Activated T-helper 1 cell treated with anti-CD3 and anti-CD28 coated beads, Interleukin-12 subunit alpha, Interleukin-12 subunit beta, Interleukin-2, Interleukin-4 antibody, amounts not matched to agents 30 ng/mL and 10 ng/mL and 1 ng/mL, durations not matched to agents 14 hours and 24 hours and 36 hours (primary cell): ENCODE measurements at places on chromosomes 6 and 20. TPM values are rescaled to one million over a fixed set of nuclear protein-coding genes. Genes with fewer than 3 reads are reported as not detected.
A peak's percentile ranks its signal among the peaks of the same experiment; 100 is the strongest.

DNA sequence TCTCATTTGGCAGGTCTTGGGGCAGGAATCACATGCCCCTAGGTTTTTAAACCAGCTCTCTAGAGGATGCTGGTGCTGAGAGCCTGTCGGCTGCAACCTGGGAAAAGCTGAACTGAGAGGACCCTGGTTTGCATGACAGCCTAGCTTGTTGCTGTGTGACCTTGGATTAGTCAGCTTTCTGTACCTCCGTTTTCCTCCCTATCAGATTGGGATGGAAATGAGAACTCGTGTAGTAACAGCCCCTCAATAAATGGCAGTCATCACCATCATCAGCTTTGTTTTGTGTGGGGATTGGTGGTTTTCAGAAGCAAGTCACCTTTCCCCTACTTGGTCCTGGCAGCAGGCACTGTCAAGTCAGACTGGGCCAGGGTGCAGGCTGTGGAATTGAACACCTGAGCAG is 75.2 kb upstream of the MYL9 start:
- H3K27me3 ChIP-seq: peaks cover 2% of the 10 kb centered on the region
- H3K36me3 ChIP-seq: peaks cover 3% of the 10 kb centered on the region
- H3K27ac ChIP-seq: peak overlapping the region; percentile 84
- H3K4me1 ChIP-seq: peaks cover 81% of the 10 kb centered on the region

DNA sequence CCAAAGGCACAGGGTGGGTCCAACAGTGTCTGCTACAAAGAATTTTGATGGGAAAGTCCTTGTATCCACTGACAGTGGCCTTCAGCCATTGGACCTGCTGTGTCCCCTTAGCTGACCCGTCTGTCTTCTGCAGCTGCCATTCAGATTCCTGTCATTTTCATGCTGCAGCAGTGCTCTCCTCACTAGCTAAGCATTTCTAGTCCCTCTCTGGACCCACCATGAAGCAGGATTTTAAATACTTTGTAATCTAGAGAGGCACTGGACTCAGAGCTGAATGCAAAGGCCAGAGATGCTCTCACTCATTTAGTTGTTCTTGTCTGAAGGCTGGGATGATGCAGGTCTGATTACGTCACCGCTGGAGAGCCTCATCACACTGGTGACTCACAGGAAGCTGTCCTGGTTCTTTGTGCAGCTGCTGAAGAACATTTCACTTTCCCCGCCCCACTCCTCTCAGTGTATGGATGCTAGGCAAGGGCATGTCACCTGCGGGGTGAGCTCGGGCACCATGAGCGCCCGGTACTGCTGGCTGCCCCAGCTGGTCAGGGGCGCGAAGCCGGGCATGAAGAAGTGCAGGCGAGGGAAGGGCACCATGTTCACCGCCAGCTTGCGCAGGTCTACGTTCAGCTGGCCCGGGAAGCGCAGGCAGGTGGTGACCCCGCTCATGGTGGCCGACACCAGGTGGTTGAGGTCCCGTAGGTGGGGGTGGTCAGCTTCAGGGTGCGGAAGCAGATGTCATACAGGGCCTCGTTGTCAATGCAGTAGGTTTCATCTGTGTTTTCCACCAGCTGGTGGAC is 19.4 kb upstream of the TUBB2A start:
- H3K27me3 ChIP-seq: peaks cover 9% of the 10 kb centered on the region
- H3K36me3 ChIP-seq: no peaks in the 10 kb centered on the region

DNA sequence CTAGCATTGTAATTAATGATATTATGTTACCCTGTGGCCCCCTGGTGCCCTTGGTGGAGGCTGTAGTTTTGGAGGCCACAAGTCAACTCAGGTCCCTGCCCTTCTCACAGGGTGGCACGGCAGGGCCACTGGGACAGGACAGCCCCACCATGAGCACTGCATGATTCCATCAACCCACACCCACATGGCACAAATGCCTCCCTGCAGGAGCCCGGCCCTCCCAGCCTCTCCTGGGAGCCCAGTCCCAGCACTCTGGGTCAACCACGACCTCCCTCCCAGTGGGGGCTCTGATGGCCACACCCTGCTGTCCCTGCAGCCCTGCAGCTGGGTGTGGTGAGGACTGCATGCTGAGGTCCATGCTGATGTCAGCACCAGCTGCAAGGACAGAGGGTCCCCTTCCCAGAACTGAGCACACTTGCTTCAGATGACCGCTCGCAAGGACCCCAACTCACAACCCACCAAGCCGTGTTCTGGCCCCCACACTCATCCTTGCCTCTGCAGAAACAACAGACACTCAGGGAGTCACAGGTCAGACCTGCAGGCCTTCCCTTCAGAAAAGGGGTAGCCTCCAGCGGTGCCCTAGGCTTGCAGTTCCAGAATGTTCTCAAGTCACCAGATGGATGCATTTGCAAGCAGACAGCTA is 15.7 kb upstream of the CST7 start:
- peaks cover 46% of the 10 kb centered on the region for H3K4me1 ChIP-seq
- H3K27ac ChIP-seq: peak overlapping the region; percentile 94
- H3K27me3 ChIP-seq: peaks cover 2% of the 10 kb centered on the region
- no peak for DNase-seq
- H3K36me3 ChIP-seq: peaks cover 12% of the 10 kb centered on the region
- H3K4me3 ChIP-seq: no peak overlapping the region

GRCh38 chr6:34657307-34657978 is 39.1 kb downstream of the ILRUN start:
- H3K4me1 ChIP-seq: peaks cover 41% of the 10 kb centered on the region
- H3K27me3 ChIP-seq: no peaks in the 10 kb centered on the region
- peak overlapping the region; percentile 79 for H3K4me3 ChIP-seq
- peaks cover 10% of the 10 kb centered on the region for H3K36me3 ChIP-seq
- H3K27ac ChIP-seq: peak overlapping the region; percentile 97
- no peak for DNase-seq

GRCh38 chr6:5305968-5306626 is 44.8 kb downstream of the FARS2 start:
- no peak overlapping the region for H3K27ac ChIP-seq
- no peak for DNase-seq
- H3K4me3 ChIP-seq: no peak overlapping the region
- H3K36me3 ChIP-seq: no peaks in the 10 kb centered on the region
- no peaks in the 10 kb centered on the region for H3K27me3 ChIP-seq

DNA sequence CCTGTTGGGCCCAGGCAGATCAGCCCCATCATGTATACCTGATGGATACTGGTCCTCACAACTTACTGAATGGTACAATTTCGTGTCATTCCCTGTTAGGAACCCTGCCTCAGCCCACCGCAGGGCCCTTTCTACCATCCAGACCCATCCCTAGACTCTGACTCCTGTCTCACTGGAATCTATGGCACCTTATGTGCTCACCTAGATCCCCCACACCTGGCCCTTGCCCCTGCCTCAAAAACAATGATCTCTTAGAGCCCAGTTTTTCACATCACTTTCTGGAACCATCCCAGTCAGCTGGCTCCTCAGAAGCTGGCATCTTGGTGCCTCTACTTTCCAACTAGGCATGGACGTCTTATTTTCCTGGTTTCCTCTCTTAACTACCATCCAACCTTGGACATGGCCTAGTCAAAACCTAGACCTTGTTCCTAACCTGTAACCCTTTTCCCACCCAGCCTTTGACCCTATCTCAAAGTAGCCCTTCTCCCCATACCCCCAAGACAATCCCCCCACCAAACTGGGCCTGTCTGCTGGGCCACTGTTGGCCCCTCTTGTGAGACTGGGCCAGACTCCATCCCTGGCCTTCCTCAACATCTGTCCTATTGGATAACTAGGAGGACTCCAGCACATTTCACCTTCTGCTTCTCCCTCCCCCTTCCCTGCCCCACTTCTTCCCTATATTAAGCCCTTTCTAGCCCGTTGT is 981 bp downstream of the HM13 start:
- H3K4me1 ChIP-seq: peaks cover 9% of the 10 kb centered on the region
- H3K27ac ChIP-seq: no peak overlapping the region
- peaks cover 5% of the 10 kb centered on the region for H3K36me3 ChIP-seq
- peaks cover 2% of the 10 kb centered on the region for H3K27me3 ChIP-seq
- DNase-seq: no peak
- H3K4me3 ChIP-seq: no peak overlapping the region

DNA sequence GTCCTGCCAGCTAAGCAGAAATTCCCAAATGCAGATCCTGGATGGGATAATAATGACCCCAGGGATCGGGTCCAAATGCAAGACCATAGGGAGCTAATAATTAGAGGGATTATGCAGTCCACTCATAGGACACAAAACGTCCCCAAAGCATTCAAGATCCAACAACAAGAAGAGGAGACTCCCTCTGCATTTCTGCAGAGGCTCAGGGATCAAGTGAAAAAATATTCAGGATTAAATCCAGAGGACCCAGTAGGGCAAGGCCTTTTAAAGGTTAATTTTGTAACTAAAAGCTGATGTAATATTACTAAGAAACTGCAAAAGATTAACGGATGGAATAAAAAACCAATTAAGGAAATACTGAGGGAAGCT is 22.2 kb downstream of the HLA-A start:
- H3K27ac ChIP-seq: peak overlapping the region; percentile 97
- H3K36me3 ChIP-seq: peaks cover 6% of the 10 kb centered on the region
- DNase-seq: no peak
- H3K27me3 ChIP-seq: peaks cover 1% of the 10 kb centered on the region
- peak overlapping the region; percentile 92 for H3K4me3 ChIP-seq

DNA sequence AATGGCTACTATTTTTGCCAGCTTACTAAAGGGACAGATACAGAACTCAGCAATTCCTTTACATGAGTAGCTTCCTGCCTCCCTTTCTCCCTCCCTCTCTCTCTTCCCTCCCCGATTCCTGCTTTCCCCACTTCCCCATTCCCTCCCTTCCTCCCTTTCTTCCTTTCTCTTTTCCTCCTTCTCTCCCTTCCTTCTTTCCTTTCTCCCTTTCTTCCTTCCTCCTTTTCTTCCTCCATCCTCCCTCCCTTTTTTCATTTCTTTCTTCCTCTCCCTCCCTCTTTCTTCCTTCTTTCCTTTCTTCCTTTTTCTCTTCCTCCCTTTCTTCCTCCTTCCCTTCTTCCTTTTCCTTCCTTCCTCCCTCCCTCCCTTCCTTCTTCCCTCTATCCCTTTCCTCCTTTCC is 178.1 kb downstream of the RNF144B start:
- no peak overlapping the region for H3K4me3 ChIP-seq
- no peak for DNase-seq
- H3K4me1 ChIP-seq: no peaks in the 10 kb centered on the region
- H3K27ac ChIP-seq: no peak overlapping the region
- peaks cover 2% of the 10 kb centered on the region for H3K27me3 ChIP-seq

DNA sequence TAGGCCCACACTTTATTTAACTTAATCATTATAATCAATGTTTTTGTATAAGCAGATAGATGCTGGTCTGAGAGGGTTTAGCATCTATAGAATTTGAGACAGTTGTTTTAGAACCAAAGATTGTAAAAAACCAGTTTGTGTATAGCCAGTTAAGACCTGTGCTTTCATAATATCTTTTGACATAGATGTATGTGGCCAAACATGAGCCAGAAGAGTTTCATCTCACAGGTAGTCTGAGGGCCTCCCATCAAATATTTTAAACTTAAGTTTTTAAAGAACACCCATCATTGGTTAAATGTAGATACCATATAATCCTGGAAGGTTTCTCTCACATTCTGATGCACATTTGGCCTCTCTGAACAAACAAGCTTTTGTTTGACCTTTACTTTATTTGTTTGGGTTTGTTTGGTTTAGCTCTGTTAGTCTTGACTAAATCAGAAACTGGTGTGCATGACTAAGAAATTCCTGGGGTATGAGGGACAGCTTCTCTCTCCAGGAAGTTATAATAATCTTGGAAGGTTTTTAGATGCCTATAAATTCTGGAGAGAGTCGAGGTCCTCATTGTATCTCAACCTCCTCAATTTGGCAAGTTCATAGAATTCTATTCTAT is 58.0 kb upstream of the TMEM200A start:
- H3K4me1 ChIP-seq: peaks cover 10% of the 10 kb centered on the region
- peaks cover 9% of the 10 kb centered on the region for H3K27me3 ChIP-seq
- no peak overlapping the region for H3K4me3 ChIP-seq
- H3K36me3 ChIP-seq: no peaks in the 10 kb centered on the region
- DNase-seq: no peak

DNA sequence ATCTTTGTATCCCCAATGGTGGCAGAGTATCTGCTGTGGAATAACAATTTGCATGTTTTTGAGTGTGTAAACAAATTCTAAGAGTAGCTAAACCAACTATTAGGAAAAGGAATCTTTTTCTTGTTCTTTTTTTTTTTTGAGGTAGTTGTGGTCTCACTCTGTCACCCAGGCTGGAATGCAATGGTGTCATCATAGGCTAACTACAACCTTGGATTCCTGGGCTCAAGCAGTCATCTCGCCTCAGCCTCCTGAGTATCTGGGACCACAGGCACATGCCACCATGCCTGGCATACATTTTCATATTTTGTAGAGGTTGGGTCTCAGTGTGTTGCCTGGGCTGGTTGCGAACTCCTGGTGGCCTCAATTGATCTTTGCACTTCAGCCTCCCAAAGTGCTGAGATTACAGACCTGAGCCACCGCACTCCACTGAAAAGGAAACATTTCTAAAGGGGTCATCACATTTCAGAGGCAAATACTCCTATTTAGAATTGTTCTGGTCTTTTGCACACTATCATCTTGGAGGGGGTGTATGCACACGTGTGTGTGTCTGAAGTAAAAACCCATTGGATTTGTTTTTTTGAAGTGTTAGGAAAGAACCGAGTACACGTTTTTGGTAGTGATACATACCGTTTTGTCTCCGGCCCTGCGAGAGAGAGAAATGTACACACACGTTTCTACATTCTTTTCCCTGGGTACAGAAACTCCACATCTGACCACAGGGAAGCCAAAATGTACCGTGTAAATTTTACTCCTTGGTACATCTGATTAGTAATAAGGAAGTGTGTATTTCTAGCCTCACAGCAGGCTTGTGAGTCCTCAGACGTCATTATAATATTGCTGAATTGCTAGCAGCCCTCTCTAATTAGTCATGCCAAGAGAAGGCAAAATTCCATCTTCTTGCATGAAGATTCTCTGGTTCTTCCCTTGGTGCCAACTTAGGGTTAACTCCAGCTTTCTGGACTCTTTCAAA is 183.6 kb downstream of the JARID2 start:
- peaks cover 93% of the 10 kb centered on the region for H3K4me1 ChIP-seq
- H3K36me3 ChIP-seq: peaks cover 46% of the 10 kb centered on the region
- H3K27ac ChIP-seq: no peak overlapping the region
- H3K4me3 ChIP-seq: no peak overlapping the region
- H3K27me3 ChIP-seq: no peaks in the 10 kb centered on the region

CLPSL1 gene
- total RNA-seq: not detected in 2 replicates

GPLD1 gene
- 0.22 and 0.39 TPM in 2 replicates for total RNA-seq

HCRTR2 gene
- not detected in 2 replicates for total RNA-seq

FKBP1A gene
- 295 and 297 TPM in 2 replicates for total RNA-seq

NAPB gene
- 14.0 and 15.5 TPM in 2 replicates for total RNA-seq
